ENCODE measurements at places on chromosomes 7 and 10.

DNA sequence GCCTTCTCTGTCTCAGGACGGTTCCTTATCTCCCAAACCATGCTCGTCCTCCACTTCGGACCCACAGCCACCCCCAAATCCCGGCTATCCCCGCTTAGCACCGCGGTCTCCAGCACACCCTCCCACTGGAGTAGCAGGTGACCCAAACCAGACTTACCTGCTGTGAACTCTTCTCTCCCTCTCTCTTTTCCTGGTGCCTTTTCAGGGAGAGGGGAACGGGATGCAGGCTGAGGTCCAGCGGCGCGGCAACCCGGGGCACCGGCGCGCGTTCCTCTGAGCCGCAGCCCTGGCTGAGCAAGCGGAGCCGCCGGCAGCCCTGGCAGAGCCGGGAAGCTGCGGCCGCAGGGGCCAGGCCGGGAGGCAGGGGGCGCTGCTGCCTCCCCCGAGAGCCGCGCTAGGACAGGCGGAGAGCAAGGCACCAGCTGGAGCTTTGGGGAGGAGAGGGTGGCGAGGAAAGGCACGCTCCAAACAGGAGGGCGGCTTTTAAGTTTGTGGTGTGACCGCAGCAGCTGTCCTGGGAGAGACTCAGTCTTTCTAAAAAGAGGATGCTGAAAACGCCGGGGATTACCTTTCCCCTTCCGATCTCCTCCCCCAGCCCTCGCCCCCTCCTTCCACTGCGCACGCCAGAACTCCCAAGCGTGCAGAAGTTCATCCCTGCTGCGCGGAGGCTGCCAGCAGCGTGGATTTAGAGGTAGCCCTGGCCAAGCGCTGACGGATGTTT, at the start of gene SEMA3D:
TSS of gene SEMA3D (minus strand) at position 536 of the 721 bp plus-strand sequence. CDS start 65,165 bp downstream, outside the sequence.
- DNase-seq, result no peak

DNA sequence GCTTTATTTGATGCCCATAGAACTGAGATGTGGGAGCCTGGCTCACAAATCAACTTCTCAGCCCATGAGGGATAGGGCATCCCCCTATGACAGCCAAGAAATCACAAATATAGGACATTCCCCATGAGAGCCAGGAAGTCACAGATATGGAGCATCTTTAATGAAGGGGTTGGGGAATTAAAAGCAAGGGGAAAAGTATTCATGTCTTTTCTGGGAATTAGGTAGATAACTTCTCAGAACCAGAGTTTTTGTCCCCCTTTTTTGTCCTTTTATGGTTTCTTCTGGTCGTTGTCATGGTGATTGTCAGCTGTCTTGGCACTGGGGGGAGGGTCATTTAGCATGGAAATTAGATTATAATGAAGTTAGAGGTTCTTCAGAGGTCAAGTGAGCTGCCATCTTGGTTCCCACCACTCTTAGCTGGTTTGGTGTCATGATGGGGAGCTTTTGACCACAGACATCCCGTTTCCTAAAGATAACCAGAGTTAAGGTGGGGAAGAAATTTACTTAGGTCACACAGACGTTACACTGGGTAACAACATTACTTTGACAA, 56.9 kb downstream of the NOD1 start:
- DNase-seq, result no peak

GRCh38 chr7:127798769-127799372, 146.9 kb downstream of the SND1 start:
- DNase-seq, result no peak

DNA sequence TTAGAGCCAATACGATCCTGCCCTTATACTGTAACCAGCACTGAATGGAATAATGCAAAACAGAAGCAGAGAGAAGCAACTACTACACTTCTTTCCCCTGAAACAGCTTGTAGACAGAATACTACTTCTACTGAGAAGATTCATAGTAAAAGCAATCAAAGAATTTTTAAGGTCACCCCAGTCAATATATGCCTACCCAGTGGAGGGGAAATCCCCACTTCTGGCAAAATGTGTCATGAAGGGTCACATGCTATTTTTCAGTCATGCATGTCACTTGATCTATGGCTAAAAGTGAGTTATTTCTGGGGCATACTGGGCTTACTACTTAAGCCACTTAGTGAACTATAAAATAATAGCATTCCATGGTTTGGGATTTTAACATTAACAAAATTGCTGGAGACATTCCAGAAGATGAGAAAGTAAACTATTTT, 25.6 kb downstream of the IRF5 start:
- DNase-seq, result no peak

- DNase-seq, result no peak
Observed at GRCh38 chr10:77001206-77001605, 636.4 kb downstream of the KCNMA1 start.

Measured in stimulated activated CD8-positive, alpha-beta memory T cell treated with anti-CD3 and anti-CD28 coated beads, Interleukin-15, amount 100 ng/mL, for 1 hour (primary cell).